ENCODE measurements at places on chromosomes 11 and 22. TPM values are rescaled to one million over a fixed set of nuclear protein-coding genes. Genes with fewer than 3 reads are reported as not detected.
A peak's percentile ranks its signal among the peaks of the same experiment; 100 is the strongest.

The TRIM49 gene
- not detected for total RNA-seq

The CRYBB2 gene
- not detected for total RNA-seq

The CALCA gene
- not detected for total RNA-seq

The RSF1 gene
- 84.0 TPM for total RNA-seq

The ARHGEF17 gene
- 19.9 TPM for total RNA-seq

The CCDC81 gene
- 0.77 TPM for total RNA-seq

DNA sequence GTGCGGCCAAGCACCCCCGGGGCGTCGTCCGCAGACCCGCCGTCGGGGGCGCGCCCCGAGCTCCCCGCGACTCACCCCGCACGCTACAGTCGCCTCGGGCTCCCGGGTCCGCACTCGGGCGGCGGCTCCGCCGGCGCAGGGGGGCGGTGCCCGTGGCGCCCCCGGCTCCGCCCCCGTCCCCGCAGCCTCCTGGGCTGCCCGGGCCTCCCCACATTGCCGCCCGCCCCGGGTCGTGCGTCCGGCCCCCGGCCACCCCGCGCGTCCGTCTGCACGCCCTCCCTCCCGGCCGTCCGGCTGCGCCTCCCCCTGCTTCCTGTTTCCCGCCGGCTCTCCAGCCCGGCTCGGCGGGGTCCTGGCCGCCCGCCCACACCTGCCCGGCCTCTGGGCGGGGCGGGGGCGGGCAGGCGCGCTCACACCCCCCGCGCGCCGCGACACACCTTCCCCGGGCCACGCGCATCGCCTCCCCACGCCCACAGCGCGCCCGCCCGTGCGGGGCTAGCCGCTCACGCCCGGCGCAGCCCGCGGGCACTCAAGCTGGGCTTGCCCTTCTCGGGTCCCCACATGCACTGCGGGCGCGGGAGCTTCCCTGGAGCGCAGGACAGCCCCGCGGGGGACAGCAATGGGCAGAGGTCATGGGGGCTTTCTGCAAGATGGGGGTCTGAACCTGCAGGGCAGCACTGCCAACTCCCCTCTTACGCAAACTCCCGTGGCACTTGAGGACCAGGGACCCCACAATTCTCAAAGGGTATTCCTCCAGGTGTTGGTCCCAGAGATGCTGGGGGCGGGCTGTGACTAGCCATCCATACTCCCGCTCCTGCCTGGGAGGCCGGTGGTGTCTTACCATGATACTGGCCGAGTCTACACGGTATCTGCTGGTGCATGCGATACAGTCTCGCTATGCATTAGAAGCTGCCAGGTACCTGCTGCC is at the start of gene CARD10:
TSS of gene CARD10 (minus strand) at position 148 of the 928 bp plus-strand sequence. CDS start 215 bp downstream, outside the sequence.
- DNase-seq: peak; percentile 67

DNA sequence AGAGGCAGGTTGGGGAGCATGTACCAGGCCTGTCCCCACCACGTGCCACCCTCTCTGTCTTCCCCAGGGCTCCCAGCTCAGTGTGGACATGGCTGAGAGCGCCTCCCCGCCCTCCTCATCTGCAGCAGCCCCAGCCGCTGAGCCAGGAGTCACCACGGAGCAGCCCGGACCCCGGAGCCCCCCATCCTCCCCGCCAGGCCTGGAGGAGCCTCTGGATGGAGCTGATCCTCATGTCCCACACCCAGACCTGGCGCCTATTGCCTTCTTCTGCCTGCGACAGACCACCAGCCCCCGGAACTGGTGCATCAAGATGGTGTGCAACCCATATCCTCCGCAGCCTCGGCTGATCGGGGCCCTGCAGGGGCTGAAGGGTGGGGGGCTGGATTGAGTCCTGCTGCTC is at the start of gene CACNA1I:
TSS of gene CACNA1I (plus strand) at position 89 of the 400 bp plus-strand sequence. CDS start at position 89, 0 bp downstream.
- no peak for DNase-seq

- no peak for DNase-seq
Measured at GRCh38 chr11:128642571-128642970, 51.3 kb upstream of the FLI1 start.

DNA sequence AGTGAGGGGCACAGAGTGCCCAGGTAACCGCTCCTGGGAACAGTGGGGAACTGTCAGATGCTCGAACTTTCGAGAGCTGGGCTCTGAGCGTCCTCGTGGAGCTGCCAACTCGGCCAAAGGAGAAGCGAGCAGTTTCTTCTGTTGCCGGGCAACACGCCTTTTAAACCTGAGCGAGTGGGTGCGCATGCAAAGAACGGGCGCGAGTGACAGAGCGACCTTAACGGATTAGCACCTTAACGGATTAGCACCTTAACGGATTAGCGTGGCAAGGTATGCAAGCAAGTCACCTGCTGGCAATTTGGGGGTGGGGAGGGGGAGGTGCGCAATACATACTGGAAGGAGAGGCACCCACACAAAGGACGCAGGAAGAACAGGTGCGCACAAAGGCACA is 61.8 kb upstream of the PRODH start:
- peak; percentile 38 for DNase-seq

DNA sequence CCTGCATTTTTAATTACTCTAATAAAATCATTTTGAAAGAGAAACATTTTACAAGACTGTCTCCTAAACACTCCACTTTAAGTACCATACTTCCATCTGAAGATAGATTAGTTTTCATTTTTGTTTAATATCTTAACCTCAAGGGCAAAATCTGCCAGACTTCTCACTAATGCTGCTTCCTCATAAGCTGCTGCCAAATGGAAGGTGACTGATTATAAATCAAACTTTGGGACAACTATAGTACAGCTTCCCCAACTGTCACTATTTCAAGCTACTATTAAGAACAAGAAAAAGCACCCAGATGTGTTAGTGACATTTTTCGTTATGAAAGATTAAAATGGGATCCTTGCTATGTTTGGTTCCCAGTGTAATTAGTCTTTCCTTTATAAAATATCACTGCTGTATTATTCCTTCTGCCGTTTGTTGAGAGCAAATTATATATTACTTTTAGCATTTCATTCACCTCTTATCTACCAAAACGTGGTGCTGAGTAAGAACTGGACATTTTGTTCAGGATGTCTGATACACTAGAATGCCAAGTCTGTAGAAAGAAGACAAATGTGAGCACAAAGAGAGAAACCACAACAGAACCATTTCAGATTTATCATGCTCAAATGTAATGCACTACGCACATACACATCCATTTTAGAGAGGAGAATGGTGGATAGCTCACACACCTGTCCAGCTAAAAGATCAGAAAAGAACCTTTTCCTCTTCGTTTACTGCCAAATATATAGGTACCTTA is 312.2 kb upstream of the C11orf87 start:
- no peak for DNase-seq

- DNase-seq: no peak
Measured at GRCh38 chr11:5234381-5234834, at the start of gene HBD. TSS of gene HBD (minus strand) at chr11:5234483. CDS start at chr11:5234433, 50 bp downstream.

GRCh38 chr11:64206457-64207255 is at the start of gene FERMT3:
TSS of gene FERMT3 (plus strand) at chr11:64206721. CDS start at chr11:64207365, 644 bp downstream.
- no peak for DNase-seq

DNA sequence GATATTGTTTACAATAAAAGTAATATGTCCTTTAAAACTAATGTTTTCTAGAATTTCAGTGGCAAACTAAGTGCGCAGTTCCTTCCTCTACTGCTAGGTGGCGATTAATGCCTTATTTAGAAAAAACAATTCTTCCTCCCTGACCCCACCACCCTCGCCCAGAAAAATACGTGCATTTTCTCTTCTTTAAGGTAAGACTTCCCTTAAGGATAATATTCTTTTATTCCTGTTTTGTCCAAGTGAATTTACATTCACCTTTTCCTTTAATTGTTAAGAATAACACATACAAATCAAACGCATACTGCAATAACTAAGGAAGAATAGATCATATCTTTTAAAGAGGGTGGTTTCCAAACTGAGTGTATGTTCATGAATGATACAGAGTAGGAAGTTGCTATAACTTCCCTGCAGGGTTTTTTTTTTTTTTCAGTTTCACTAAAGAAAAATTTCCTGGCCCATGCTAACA is 17.0 kb upstream of the PSMA1 start:
- peak; percentile 50 for DNase-seq

GRCh38 chr22:45507798-45508197 is 5.1 kb downstream of the FBLN1 start:
- no peak for DNase-seq
